ENCODE measurements at places on chromosomes 2 and 18.

DNA sequence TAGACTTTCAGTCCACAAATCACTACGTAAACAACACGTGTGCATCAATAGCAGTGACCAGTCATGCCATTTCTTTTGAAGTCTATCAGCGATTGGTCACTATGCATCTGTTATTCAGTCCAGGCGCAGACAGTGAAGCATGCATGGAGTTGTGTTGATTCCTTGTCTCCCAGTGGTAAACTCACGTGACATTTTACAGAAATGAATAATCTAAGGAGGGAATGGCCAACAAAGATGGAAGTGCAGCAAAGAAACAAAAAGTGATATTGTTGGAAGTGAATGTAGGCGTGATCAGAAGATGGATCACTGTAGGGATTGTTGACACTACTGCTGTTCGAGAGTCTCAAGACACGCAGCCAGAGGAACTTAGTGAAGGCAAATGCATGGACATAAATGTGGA, 317.8 kb upstream of the MGAT5 start:
- DNase-seq: no peak

DNA sequence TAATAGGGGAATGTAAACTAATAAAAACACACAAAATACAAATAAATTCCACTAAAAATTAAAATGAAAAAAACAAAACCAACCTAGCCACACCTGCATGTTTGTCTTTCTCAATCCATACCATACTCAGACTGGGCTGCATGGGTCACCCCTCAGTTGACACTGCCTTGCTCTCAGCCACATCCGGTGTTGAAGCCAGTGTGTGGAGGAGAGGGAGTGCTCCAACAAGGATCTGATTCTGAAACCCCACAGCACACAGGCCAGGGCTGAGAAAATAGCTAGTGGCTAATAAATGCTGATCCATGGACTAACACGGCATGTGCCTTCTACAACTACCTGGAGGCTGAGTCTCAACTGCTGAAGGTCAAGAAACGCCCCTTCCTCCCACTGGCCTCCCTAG, 13.7 kb downstream of the RND3 start:
- DNase-seq: no peak

DNA sequence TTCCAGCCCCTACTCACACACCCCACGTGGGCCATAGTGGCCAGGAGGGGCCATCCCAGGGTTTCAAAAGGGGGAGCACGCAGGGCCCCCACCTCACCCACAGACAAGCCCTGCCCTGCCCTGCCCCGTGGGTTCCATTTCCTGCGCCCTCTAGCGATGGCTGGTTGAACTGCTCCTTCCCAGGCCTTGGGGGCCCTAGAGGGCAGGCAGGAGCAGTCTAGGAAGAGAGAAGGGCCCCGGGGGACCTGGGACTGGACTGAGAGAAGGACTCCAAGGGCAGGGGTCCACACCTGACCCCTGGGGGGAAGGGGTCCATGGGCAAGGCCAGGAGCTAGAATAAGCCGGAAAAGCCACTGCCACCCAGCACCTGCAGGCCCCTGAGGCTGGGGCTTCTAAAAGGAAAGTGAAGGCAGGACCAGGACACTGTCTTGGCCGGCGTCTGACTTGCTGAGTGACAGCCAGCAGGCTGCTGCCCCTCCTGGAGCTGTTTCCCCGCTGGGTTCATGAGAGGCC, 10.1 kb downstream of the CYP26B1 start:
- DNase-seq: no peak

DNA sequence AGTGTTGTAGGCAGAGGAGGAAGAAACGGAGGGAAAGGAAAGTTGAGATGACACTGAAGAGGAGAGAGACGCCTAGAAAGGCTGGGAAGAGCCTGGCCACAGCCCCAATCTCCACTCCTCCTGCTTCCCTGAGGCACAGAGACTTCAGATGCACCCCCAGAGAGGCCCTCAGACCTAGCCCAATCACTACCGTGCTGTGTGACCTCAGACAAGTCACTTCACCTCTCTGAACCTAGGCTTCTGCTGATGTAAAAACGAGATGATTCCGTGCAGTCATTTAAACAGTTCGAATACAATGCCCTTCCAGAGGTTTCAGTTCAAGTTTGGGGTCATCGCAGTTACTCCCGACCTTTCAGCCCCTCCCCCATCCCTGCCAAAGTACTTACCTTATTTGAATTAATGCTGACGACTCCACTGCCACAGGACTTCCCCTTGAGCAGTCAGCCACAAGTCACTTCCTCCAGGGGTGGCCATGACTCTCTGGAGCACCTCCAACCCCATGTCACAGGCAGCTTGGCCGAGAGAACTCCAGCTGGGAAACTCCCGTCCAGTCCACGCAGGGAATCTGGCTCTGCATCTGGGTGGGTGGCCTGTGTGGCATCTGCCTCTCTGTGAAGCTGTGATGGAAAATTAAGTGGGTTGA, 105.2 kb upstream of the ID2 start:
- no peak for DNase-seq

GRCh38 chr2:137998503-137998902, 34.2 kb downstream of the HNMT start:
- no peak for DNase-seq

DNA sequence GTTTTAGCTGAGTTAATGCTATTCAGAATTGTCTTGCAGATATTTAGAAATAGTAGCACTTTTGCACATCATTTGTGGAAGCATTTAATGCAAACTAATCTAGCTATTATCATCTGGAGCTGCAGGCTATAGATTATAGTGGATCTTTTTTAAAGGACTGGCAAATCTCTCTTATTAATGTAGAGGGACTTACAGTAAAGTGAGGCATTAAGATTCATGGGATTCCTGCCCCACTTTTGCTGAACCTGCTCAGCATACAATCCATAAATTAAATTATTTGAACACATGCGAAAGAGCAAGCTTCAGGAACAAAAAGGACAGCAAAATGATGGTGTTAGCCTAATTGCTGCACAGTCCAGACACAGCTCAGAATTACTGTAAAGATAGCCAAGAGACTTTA, 477.7 kb downstream of the DCDC2C start:
- no peak for DNase-seq

- no peak for DNase-seq
Measured at GRCh38 chr2:132617989-132618388, 52.0 kb downstream of the LYPD1 start.

DNA sequence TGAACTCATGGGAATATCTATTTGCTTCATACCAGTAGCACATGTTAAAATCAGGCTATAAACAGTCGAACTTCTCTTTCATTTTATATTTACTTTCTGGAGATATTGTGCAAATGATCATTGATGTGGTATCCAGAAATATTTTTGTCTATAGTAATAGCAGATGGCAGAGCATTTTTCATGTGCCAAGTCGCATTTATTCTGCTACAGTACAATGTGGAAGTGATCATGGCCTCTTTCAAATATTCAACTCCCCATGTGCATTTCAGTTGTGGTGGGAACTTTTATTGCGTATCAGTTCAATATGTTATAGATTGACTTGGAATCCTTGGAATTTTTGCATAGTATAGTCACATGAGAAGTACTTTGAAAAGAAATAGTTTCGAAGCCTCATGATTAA, 57.4 kb downstream of the RHBDD1 start:
- DNase-seq: no peak

GRCh38 chr2:137826373-137827372, 137.6 kb upstream of the HNMT start:
- no peak for DNase-seq

GRCh38 chr2:23436346-23437098, 51.5 kb downstream of the KLHL29 start:
- no peak for DNase-seq

DNA sequence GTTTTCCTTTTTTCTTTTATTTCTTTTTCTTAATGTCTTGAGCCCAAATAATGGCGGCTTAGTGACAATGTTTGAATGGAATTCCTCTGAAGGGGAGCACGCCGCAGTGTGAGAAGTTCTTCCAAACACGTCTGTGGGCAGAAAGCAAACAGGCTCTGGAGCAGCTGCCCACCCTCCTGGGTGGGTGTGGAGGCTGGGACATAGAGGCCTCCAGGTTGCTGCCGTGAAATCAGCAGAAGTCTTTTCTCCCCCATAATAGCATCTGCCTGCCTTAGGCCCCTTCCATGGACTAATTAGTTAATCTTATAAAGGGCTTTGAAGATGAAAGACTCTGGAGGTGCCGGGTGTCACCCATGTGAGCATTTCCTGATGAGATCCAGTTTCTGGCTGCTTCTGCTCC, 213.9 kb downstream of the SH3RF3 start:
- no peak for DNase-seq

- DNase-seq: no peak
Measured at GRCh38 chr2:137181370-137181769, 416.0 kb downstream of the THSD7B start.

- no peak for DNase-seq
Measured at GRCh38 chr18:76687304-76687962, 134.9 kb upstream of the ZNF236 start.

GRCh38 chr2:70368545-70368944, 66.7 kb upstream of the FAM136A start:
- no peak for DNase-seq

DNA sequence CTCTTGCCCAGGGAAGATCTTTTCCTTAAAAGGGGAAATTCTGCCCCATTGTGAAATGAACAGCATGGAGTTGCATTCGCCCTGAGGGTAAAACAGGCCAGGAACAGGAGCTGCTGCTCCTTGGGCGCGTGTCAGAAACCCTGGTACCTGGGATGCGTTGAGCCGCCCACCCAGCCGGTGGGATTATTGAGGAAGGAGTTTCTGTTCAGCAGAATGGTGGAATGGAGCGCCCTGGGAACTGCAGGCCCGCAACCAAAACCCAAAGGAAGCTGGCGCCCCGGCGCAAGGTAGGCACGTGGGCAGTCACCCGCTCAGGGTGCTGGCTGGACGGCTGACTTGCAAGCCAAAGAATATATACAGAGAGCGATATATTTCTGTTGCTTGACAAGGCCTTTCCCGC, 73.5 kb downstream of the MTCL1 start:
- DNase-seq: no peak

GRCh38 chr18:75280427-75281280, 70.1 kb downstream of the TSHZ1 start:
- no peak for DNase-seq

DNA sequence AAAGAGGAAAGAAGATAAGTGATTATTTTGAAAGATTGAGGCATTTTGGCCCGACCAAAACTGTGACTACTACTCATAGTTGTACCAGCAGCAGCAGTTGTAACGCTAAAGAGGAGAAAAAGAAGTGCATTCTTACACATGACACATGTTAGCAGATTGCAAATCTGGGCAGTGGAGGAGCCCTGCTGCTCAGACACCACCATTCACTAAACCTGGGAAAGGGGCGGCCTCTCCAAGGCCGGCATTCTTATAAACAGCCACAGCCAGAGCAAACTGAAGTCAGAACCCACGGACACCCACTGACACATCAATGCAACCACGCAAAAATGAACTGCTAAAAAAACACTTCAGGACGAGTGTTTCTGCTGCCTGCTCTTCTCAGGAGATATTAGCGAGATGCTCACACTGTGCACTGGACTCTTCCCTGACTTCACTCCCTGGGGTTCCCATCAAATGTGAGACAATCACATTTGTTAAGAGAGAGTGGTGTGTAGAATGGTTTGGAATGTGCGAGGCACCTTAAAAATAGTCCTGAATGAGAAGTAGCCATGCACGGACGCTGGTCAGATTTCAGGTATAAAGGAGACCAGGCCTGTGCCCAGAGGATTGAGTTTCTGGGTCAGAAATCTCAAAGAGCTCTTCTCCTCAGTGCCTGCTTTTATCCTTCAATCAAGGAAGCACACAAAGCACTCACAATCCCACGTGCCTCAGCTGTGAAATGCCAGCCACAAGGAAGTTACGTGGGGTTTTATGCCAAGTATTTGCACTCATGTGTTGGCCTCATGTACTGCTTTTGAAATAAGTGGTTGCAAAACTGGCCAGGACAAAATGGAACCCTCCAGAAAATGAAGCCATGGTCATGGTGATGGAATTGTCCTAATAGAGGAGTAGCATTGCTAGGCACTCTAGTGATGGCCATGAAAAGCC, 83.4 kb downstream of the MTCL1 start:
- no peak for DNase-seq

GRCh38 chr2:144382849-144383248, 137.1 kb downstream of the ZEB2 start:
- no peak for DNase-seq
